ENCODE measurements at places on chromosomes 13 and 19.

- no peak for DNase-seq
Observed at GRCh38 chr19:51676566-51677083, 16.5 kb upstream of the SPACA6 start.

DNA sequence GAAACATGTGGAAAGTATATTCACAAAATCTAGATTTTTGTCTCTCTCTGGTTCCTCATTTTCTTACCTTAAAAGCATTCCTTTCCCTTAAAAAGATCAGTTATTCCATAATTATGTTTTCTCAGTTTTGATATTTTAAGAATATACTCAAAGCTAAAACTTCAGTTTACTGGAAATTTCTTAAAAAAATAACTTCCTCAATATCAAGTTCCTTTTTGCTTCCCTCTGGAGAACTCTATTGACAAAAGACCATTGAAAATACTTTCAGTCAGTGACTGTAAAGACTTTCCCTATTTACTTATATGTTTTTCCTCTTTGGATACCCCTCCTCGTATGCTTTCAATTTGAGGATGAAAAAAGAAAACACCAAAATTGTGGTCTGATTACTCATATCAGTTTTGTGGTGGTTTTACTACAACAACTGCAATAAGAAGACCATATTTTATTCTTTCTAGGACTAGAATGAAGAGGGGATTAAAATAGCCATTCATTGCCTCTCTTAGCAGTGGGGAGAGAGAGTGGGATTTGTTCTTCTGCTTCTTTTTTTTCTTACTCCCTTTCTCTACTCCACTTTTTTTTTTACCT is 113.2 kb downstream of the ESD start:
- no peak for DNase-seq

DNA sequence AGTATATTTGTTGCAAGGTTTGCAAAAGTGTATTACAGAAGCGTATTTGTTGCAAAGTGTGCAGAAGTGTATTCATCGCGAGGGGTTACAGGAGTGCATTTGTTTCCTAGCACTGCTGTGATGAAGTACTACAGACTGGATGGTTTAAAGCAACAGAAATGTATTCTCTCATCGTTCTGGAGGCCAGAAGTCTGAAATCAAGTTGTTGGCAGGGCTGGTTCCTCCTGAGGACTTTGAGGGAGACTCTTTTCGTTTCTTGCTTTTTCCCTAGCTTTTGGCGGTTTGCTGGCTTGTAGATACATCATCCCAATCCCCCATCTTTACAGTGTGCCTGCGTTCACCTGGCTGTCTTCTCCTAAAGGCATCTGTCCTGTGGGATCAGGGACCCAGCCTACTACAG is 127.9 kb upstream of the USP29 start:
- no peak for DNase-seq

DNA sequence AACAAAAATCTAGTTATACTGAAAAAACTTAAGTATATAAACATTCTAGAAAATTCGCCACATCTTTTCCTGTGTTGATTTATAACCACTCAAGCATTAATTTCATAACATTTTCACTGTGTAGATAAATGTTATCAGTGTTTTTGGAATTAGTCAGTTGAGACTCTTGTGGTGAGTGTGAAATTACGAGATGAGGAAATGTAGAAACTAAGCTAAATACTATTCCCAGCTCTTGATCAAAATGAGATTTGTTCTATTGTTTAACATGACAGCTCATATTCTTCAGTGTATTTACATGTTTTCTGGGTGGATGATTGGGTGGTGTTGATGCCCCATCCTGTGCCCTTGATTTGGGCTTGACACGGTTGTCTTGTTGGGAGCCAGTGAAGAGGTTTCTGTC is 406.8 kb downstream of the DACH1 start:
- no peak for DNase-seq

DNA sequence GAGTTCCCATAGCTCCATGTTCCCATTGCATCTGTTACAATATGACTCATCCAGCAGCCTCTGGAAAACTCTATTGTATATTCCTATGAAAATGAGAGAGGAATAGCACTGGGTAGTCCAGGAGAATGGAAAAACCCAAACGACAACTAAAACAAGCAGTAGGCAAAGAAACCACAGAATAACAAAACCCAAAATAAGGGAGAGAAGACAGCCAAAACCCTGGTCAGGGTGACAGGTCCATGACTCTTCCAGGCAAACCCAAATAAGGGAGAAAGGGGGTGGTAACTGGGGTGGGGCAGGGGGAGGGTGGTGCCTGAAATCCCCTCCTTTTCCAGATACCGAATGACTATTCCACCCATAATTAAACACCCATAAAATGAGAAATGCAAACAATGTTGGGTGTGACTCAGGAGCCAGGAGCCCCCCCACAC is 4.0 kb upstream of the ZNF8 start:
- DNase-seq: no peak
